ENCODE measurements at places on chromosomes 11 and 22.
A peak's percentile ranks its signal among the peaks of the same experiment; 100 is the strongest.

DNA sequence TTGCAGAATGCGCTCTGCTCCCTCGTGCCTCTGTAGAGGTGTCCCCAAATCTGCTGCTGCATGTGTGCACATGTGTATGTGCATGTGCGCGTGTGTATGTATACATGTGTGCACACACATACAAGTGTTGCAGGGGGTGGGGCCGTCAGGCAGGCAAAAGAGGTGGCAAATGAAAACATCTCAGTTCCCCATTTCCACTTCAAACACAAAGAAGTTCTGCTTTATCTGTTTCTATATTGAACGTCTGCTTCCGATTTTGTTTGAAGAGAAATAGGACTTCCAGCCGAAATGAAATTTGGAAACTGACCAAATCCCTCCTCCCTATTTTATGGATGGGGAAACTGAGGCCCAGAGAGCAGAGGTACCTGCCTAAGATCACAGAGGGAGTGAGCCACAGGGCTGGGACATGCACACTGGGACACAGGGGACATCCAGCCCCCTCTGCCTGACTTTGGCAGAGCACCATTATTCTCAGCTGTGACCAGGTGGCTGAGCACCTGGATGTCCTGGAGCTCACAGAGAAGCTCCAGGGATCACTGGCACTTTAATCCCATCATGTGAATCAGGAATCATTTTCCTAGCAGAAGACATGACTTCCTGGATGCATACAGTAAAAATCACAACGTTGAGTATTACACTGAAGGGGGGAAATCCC, 41.2 kb upstream of the ALX4 start:
- DNase-seq = no peak

GRCh38 chr22:21802056-21802455, 65.4 kb downstream of the MAPK1 start:
- DNase-seq = no peak

GRCh38 chr22:46060292-46061123, 83.5 kb upstream of the WNT7B start:
- no peak for DNase-seq

DNA sequence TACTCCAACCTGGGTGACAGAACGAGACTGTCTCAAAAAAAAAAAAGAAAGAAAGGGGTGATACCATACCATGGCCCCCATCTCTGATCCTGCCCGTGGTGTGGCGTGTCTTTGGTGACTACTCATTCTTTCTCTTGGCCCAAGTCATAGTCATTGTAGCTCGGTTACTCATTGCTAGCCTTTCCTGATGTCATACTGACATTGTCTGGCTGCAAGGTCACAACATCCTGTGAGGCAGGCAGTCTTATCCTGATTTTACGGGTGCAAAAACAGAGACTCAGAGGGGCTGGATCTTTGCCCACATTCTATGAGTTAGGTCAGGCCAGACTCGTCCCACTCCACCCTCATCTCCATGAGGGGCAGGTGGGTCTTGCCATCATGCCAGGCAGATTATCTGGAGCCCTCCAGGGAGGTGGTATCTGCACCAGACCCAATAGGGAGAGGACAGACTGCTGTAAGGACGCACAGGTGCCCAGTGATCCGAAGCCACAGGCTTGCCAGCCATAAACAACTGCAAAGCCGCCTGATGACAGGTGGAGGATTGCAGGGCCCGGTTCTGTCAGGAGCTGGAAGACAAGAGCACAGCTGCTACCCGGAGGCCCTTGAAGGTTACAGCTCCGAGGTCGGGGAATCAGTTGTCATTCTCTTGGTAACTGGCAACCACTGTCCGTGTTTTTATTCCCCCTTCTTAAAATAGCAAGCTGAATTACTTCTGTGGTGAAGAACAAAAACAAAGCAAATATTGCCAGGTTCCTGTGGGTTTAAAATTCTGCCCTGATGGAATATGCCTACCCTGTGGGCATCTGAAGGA, 13.8 kb downstream of the TOM1 start:
- DNase-seq = no peak

- peak; percentile 33 for DNase-seq
These were observed 5.6 kb upstream of the MUC6 start for GRCh38 chr11:1041936-1042608.

DNA sequence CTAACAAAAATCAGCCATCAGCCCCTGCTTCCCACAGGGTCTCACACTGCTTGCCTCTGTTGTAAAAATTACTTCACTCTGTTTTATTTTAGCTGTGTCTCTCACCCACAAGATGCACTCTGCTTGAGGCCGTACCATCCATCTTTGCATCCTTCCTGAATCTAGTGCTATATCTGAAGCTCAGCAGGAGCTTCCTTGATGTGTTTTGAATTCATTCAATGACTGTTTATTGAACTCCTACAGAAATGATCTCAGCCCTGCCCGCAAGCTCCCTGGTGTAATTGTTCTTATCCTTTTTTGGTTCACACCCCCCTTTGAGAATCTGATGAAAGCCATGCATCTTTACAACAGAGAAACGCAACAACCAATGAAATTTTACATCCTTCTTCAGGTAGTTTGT, 310.2 kb upstream of the ZC3H12C start:
- DNase-seq = no peak

DNA sequence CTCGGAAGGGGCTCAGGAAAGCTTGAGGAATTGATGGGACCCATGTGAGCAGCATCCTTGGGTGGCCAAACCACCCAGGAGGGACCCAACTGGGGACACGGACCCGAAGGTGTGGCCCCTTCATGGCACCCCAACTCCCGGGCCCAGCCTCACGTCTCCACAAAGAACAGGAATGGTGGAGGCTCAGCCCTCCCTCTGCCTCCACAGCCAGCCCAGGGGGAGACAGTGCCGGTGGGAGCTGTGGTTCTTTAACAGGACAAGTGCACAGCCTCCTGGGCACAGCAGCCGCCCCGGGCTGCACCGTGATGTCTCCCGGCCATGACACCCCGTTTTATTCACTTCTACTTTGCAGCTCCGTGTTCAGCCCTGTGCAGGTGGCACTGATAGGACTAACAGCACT, 587.2 kb downstream of the BRD1 start:
- DNase-seq = no peak

- DNase-seq = no peak
These were observed 75.1 kb upstream of the CADM1 start for GRCh38 chr11:115579181-115579825.

GRCh38 chr11:126059238-126059781, 3.4 kb downstream of the CDON start:
- no peak for DNase-seq

DNA sequence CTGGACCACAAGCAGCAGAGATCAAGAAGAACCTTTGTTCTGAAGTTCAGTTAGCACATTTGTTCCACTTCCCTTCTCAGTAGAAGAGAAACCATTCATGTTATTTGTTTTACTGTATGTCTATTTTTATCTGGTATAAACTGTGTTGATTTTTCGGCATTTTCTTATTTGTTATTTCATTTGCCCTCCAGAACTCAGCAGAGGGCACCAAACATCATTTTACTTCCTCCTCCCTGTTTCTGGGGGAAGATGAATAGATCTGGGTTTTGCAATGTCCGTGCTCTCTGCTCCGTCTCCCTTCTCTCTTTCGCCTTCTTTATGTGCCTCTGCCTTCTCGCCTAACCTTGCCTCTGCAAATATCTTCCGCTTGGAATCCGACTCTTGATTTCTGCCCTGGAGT, 366.9 kb downstream of the NTM start:
- no peak for DNase-seq

DNA sequence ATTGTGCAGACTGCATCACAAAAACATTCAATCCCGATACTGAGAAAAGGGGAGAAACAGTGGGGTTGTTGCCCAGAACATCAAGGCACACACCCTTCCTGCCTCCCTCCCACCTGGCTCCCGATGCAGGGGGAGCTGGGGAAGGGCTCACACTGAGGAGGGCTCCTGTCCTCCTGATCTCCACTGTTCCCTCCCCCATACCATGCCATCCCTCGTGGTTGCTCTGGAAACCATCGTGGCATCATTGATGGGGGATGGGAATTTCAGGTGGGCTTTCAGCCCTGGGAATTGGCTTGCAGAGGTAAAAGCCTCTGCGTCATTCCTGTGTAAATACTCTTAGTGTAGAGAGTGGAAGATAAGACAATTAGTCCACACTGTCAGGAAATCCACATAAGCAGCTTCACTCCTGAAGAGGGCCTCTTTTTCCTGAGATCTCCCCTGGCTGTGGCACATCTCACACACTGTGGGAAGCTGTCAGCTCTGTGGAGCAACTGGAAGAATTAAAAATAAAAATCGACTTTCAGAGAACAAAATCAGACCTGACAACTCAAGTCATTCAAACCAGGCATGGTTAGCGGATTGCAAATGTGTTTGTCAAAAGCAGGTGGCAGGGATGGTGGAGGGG, 176.0 kb downstream of the CHST1 start:
- no peak for DNase-seq

DNA sequence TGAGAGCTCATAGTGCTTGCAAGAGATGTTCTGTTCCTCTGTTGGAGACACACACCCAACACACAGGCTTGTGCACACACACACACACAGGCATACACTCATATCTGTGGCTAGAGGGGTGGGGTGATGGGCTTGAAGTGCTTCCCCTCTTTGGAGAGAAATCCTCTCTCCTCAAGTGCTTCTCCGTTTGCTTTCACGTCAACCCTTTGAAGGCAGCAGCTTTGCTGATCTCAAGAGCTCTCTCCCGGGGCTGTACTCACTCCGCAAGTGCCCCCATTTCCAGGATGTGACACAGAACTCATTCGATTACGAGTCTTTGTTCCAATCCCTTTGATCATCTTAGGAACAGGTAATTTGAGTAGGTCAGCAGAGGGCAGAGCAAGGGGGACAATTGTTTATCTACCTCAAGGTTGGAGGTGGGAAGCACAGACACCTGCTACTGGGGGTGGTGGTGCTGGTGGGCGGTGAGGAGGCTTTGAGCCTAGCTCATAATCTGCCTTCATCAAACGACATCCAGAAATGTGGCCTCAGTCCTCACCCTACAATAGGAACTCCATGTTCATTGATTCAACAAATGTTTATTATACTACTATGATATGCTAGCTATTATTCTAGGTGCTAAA, 529.8 kb upstream of the CADM1 start:
- no peak for DNase-seq

Measured in CD4-positive, alpha-beta memory T cell (primary cell).